ENCODE measurements at places on chromosomes 5 and 9.

DNA sequence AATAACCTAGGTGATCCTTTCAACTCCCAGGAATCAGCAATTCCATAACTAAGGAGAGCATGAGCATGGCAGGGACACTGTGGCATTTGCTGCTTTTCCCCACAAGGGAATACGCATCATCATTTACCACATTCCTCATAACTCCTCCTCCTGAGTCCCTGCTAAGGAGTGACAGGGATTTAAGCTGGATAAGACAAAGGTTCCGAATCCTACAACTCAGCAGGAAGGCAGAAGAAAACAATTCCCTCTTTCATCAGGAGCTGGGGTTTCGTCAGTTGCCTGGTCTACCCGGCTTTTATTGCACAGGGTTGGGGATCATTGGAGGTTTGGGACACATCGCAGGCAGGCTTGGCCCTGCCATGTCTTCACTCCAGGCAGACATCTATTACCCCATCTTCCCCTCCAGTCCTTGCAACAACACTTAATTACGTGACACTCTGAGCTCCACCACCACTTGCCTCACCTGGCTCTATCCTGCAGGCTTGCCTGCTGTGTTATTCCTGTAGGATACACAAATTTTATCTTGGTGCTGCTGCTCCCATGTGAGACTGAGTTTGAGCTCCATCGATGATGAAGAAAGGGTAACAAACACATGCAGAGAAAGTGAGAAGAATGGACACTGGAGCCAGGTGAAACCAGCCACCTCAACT, 563.0 kb upstream of the KLF4 start:
- DNase-seq: no peak

DNA sequence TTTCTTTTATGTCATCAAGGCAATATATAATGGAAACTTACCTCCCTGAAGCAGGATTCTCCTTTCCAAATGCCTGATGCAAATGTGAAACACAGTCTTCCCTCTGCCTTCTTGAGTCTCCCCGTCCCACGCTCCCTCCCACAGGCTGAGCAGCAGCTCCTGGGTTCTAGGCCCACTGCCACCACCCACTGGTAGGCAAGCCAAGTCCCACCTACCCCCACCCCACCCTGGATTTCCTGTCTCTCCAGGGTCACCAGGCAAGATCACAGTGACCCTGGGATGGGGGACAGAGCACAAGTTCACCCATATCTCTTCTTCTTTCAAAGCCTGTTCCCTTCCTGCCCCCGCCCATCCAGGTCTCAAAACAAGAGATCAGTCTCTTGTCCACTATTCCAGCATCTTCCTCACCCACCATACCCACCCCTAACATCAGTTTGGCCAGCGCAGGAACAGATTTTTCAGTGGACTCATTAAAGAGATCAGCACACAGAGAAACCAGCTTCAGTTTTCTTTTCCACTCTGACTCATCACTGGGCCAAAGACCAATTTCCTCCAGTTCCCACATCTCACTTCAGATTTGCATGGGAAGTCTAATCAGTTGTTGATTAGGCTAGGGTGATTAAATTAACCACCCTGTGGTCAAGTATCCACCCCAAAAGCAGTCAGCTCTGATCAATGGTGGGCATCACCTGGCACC, 151.5 kb downstream of the ACTL7B start:
- DNase-seq: peak; percentile 9

DNA sequence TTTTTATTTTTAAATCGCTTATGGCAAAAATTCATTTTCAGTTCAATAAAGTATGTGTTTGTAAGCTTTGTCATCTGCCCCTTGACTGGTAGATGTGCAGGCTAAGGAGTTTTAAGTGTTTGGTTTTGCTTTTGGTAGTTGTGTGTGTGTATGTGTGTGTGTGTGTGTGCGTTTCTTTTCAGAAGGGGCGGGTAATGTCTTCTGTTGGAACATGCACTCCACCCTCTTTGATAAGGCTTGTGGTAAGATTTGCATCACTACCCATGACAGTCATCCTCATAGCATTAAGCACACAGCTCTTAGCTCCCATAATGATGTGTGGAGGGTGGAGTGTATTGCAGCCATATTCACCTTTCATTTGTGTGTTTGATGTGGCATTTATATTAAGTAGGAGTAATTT, 92.1 kb upstream of the FSD1L start:
- peak; percentile 50 for DNase-seq

DNA sequence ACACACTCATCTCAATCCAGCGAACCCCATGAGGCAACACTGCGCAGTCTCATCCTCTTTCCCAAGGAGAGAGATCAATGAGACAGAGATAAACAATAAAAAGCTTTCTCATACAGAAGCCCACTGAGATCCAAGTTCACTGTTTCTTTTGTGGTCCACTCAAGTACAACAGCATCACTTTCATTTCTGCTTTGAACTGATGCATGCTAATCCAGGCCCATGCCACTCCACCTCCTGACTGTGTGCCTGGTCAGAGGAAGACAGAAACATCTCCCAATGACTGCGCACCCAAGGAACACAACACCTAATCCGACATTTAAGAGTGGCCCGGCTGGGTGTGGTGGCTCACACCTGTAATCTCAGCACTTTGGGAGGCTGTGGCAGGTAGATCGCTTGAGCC, 104.0 kb downstream of the SERINC5 start:
- no peak for DNase-seq

GRCh38 chr5:37789991-37790390, 49.9 kb downstream of the GDNF start:
- DNase-seq: no peak

- DNase-seq: no peak
Observed at GRCh38 chr5:68423154-68423811, 207.7 kb downstream of the PIK3R1 start.

- peak; percentile 5 for DNase-seq
Observed at GRCh38 chr5:33933723-33934169, 2.4 kb upstream of the RXFP3 start.

GRCh38 chr5:141560725-141561483, 57.9 kb downstream of the DIAPH1 start:
- peak; percentile 91 for DNase-seq

DNA sequence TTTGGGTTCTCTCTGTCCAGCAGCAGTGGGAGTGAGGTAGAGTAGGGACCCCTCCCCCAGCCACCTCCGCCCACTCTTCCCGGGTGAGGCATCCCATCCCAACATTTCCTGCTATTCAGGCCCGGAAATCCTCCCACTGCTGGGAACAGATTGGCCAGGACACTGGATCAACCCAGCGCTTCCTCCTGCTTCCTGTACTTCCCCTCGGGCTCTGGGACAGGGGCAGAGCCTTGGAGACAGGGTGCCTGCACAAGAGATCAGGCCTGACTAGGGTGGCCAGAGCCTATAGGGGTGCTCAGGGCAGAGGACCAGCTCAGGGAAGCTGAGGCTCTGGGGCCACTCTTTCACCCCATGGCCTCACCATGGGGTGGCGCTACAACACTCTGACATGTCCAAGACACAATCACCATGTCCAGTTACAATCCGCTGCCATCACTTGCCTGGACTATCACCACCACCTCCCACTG, 14.5 kb downstream of the SH2D3C start:
- DNase-seq: no peak

- no peak for DNase-seq
Observed at GRCh38 chr5:1723957-1724821, 75.4 kb downstream of the MRPL36 start.

- no peak for DNase-seq
Observed at GRCh38 chr5:146645342-146645741, 129.4 kb upstream of the GPR151 start.

- DNase-seq: no peak
Observed at GRCh38 chr5:170542691-170543293, 39.0 kb downstream of the KCNIP1 start.

DNA sequence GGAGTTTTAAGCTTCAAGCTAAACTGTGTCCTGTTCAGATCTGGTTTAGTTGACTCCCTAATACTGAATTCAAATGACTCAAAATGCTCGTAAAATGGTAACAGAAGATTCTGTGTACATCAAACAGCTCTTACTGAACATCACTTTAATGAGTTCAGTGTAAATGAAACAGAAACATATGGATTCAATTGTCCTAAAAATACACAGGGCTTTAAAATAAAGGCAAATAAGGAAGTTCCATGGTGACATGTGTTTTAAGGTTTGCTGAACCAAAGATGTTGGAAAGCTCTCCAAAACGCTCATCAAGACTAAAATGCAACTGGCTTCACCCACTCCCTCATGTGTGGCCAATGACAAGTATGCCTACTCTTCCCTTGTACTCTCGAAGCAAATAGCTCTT, 340.0 kb upstream of the PIK3R1 start:
- no peak for DNase-seq

DNA sequence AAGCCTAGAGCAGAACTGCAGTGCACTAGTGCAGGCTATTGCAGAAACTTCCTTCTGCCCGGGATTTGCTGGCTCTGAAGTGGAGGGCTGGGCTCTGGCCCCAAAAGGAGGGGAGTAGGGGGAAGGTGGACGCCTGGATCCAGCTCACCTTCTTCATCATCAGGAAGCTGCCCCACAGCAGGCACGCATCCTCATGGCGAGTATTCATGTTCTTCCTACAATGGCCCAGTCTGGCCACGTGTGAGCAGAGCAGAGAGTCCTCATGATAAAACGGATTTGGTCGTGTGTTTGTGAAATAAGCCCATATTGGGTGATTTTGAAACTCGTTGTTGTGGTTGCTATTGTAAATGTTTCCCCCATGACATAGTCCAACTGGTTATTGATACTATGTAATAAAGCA, 8.2 kb upstream of the GLIPR2 start:
- DNase-seq: no peak

- DNase-seq: no peak
Observed at GRCh38 chr5:178545176-178545575, 45.0 kb downstream of the COL23A1 start.

DNA sequence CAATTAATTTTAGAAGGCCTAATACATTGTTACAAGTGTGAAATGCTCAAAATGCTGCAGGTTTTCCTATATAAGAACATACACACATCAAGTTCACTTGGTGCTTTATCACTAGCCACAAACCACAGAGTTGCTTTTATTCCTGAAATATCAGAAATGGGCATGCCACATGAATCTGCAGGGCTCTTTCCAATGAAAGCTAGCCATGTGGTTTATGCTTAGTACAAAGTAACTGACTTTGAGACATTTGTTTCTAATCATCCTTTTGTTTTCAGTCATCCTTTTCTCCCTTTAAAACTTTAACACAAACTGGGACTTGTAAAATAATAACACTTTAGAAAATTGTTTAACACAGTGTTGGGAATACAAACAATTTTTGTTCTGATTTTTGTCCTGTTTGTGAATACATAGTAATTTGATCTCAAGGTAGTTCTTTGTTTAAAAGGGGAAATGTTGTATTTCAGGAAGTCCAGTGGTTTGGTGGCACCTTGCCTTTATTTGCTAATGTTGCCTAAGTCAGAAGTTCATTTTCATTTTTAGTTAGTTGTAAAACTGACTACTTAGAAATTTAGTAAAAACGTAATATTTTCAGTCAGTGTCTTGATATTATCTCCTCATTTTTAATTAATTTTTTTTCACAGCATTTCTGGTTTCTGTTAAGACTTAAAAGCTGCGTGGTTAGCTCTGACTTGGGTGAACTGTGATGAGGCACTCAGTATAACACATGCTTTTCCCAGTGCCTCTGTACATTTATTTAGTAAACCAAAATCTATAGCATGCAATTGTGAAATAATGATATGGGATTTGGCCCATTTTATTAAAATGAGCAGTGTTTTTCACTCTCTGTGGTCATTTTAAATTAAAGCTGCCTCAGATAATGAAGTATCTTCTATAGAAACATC, 18.6 kb downstream of the PRDM6 start:
- no peak for DNase-seq

DNA sequence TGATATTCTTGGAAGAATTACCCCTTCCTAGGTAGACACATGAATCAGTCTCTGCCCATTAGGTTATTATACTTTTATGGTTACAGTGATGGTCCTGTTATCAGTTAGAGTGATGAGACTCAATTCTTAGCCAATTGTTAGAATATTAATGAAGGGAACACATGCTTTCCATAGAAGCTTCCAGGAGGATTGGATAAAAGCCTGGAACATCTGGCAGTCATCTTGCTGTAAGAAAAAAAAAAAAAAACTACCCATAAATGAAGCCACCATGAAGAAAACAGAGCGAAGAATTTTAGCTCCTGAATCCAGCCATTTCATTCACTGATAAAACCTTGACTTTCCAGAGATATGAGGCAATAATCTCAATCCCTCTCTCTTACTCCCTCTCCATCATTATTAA, 262.5 kb upstream of the GRIN3A start:
- DNase-seq: no peak

GRCh38 chr9:27152405-27152718, 43.3 kb downstream of the TEK start:
- no peak for DNase-seq

- no peak for DNase-seq
Observed at GRCh38 chr5:17405976-17406375, 92.1 kb upstream of the TAF11L2 start.

DNA sequence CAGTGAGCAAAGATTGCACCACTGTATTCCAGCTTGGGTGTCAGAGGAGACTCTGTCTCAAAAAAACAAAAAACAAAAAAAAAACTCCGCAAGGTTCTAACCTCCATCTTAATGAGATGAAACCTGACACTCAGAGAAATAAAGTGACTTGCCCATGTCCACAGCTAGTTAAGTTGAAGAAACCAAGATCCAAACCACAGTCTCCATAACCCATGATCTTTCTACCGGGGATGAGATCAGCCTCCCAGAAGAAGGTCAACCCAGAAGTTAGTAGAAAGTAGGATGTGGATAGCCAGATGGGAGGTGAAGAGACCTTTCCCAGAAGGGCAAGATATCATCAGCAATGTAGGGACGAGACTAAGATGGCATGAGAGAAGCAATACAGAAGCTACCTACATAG, 140.4 kb upstream of the ADRA1B start:
- DNase-seq: no peak

DNA sequence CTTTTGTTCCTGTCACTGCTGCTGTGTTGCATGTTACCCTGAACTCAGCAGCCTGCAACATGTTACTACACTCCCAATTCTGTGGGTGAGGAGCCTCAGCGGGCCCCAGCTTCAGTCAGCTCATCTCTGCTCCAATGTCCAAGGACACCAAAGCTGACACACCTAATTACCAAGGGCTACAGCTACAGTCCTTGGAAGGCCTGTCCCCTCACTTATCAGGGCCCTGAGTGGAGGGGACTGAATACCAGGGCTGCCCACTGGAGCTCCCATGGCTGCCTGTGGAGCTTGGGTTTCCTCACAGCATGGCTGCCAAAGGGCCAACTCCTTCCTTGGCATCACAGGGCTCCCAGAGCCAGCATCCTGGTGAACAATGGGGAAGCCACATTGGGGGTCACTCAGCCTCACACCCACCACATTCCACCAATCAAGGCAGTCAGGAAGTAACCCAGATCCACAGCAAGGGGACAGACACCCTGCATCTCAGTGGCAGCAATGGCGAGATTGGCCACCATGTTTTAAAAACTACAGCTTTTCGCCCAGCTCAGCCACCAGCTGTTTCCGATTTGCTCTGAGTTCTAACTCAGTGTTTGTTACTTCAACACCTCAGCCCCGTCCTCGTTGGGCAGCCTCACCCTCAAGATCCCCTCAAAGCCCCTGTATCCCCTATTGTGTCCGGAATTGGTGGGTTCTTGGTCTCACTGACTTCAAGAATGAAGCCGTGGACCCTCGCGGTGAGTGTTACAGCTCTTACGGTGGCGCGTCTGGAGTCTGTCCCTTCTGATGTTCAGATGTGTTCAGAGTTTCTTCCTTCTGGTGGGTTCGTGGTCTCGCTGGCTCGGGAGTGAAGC, 18.9 kb downstream of the SEMA4D start:
- no peak for DNase-seq
